Neural crest cell (in vitro differentiated cells): ENCODE measurements at places on chromosomes 4 and X. TPM values are rescaled to one million over a fixed set of nuclear protein-coding genes. Genes with fewer than 3 reads are reported as not detected.

Gene DRD5
- not detected in 2 replicates for total RNA-seq

Gene ARAP2
- total RNA-seq, result 0.93 TPM in 2 replicates

- no peaks in the 10 kb centered on the region for H3K4me1 ChIP-seq
- no peaks in the 10 kb centered on the region for H3K27me3 ChIP-seq
- H3K36me3 ChIP-seq, result peaks cover 12% of the 10 kb centered on the region
These were observed 9.5 kb downstream of the IDS start for GRCh38 chrX:149495573-149496071.

DNA sequence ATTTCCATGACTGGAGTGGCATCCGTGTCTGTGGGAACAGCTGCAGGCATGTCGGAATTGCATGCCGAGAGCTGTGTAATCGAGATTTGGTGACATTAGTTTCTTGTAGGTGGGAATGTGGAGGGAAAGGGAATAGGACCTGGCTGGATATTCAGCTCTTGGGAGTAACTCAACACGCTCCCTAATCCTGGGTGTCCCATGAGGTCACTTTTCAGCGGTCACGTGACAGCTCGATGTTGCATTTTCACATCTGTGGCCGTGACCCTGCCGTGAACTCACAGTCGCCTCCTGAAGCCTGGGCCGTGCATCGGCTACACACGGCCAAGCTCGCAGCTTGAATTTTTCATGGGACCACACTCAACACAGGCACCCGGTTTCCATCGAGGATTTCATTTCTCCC, 25.8 kb upstream of the PSAPL1 start:
- H3K36me3 ChIP-seq, result no peaks in the 10 kb centered on the region
- no peak overlapping the region for H3K27ac ChIP-seq

GRCh38 chr4:54767376-54767775, 109.6 kb downstream of the KIT start:
- H3K4me1 ChIP-seq, result no peaks in the 10 kb centered on the region
- H3K27ac ChIP-seq, result no peak overlapping the region
- no peaks in the 10 kb centered on the region for H3K27me3 ChIP-seq
- DNase-seq, result no peak
- H3K4me3 ChIP-seq, result no peak overlapping the region
- peaks cover 3% of the 10 kb centered on the region for H3K36me3 ChIP-seq

GRCh38 chrX:77003530-77003929, 443.7 kb upstream of the FGF16 start:
- H3K27ac ChIP-seq, result no peak overlapping the region
- H3K36me3 ChIP-seq, result peaks cover 17% of the 10 kb centered on the region
- H3K4me3 ChIP-seq, result no peak overlapping the region
- H3K27me3 ChIP-seq, result no peaks in the 10 kb centered on the region

DNA sequence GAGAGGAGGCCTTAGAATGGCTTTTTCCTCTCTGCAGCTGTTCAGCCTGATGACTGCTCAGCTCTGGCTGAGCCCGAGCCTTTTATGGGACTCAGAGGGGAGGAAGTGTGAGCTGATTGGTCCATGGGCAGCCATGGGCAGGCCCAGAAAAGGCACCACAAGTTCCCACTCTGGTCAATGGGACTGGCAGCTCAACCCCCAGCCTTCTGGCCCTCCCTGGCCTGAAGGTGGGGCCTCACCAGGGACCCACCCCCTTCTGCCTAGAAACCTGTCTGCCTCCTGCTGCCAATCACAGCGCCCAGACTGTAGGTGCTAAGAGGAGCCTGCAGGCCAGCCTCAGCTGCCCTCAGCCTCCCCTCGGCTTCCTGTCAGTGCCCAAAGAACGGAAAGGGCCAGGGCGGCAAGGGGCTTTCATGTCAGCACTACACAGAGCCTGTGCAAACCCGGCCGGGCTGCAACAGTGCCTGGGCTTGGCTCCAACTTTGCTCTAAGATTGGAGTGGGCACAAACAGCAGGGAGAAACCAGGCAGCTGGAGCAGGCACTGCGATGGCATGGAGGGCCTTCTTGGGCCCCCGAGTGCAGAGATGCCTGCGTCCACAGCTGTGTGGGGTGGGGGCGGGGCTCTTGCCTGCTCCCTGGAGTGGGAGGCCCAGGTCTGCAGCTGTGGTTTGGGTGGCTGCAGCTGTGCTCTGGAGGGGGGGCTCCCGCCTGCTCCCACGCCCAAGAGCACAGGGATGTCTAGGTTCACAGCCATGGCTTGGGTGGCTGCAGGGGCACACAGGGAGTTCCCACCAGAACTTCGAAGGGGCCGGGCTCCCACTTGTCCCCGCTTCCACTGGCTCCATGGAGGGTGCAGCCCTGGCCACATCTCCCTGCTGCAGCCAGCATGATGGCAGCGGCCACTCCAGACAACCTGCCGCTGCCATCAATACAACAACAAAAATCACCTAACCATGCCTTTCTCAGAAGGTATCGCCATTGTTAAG, 92.6 kb downstream of the NXF2 start:
- no peaks in the 10 kb centered on the region for H3K4me1 ChIP-seq
- no peak overlapping the region for H3K27ac ChIP-seq
- no peak for DNase-seq
- peaks cover 13% of the 10 kb centered on the region for H3K27me3 ChIP-seq
- no peak overlapping the region for H3K4me3 ChIP-seq

- DNase-seq, result no peak
- H3K4me3 ChIP-seq, result no peak overlapping the region
- no peaks in the 10 kb centered on the region for H3K36me3 ChIP-seq
- peaks cover 8% of the 10 kb centered on the region for H3K27me3 ChIP-seq
- H3K4me1 ChIP-seq, result no peaks in the 10 kb centered on the region
These were observed 38.3 kb upstream of the SPINK2 start for GRCh38 chr4:56859841-56860240.
